Stimulated activated CD8-positive, alpha-beta memory T cell treated with anti-CD3 and anti-CD28 coated beads, Interleukin-4, amount 100 ng/mL, for 4 hours (primary cell): ENCODE measurements at places on chromosomes 7 and 10.

GRCh38 chr10:101076630-101077029 lies 14.8 kb downstream of the KAZALD1 start:
- no peak for DNase-seq

DNA sequence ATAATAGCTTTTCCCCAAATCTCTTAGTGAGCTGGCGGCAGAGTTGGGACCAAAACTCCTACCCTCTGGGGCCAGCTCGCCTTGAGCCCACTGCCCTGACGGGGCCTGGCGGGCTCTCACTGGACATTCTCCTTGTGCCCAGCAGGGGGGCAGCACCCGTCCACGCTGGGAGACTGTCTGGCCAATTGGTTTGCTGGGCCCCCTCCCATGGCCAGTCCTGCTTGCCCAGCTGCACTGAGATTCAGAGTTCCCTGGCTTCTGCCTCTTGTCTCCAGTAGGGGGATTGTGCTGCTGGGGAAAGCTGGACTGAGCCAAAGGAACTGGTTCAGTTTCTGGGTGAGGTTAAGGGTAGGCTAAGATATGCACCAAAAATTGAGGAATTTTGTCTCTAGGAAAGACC lies 59.8 kb downstream of the RAMP3 start:
- no peak for DNase-seq

GRCh38 chr7:135976312-135977006 lies 700 bp downstream of the MTPN start:
- no peak for DNase-seq

- DNase-seq: no peak
These were observed 371.5 kb downstream of the CALN1 start for GRCh38 chr7:72040641-72041040.

DNA sequence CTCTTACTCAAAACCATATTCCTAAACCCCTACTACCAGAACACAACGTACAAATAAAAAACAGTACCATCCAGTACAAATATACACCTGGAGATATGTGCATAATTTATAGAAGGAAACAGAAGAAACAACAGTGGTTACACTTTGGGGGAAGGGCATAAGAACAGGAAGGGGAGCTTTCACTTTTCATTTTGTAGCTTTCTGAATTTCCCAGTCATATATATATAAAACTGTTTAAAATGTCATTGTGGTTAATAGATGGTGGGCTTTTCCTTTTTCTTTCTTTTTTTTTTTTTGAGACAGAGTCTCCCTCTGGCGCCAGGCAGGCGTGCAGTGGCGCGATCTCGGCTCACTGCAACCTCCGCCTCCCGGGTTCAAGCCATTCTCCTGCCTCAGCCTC lies 47.2 kb downstream of the MALSU1 start:
- DNase-seq: no peak

DNA sequence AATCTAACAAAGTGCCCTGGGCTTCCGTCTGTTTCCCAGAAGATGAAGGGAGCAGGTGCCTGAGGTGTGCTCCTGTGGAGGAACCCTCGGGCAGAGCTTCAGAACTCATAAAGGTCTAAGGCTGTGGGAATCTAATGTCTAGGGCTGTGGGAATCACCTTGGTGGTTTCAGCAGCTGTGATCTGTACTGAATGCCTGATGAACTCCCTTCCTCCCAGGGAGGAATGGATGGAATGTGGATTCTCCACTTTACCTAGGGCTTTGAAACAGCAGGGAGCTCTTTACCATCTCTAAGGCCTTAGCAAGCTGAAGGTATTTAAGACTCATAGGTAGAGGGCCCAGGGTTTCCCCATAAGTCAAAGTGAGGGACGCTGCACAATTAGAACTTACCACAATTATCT lies 36.0 kb upstream of the SEMA3E start:
- DNase-seq: no peak

- no peak for DNase-seq
These were observed 13.6 kb downstream of the TMEM236 start for GRCh38 chr10:17765602-17766001.

DNA sequence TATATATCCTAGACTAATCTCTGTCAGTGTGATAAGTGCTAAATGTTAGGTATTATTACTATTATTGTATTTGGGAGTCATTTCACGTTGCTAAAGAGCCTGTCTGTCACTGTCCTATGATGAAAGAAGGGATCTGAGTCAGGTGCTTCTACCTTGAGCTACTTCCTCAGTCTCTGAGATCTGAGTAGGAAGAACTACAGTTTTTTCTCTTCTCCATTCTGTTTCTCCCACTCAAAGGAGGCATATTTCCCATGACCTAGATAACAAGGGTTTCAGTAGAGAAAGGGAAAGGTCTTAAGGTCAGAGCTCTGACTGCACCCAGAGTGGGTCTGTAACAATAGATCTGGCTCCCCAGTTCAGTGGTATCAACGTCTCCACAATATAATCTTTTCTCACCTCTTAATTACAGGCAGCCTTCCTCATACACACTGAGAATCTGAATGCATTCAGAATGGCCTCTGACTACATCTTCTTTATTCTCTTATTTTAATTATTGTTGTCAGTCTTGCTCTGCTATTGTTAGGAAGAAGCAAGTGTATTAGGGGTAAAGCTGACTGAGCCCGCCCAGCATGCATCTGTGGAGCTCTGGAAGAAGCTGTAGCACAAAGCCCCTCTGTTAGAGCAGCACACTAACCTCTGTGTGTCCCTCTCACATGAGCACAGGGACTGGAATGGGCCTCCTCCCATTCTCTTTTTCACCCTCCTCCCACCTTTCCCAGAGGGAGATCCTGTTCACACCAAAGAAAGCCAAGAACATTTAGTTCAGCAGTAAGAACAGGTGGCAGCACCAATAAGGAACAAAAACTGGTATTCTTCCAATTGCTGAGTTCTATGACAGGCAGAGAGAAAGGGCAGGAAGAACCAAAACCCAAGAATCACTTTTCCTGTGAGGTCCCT lies 38.1 kb downstream of the USP54 start:
- DNase-seq: no peak

- DNase-seq: no peak
These were observed 265.2 kb downstream of the RPS24 start for GRCh38 chr10:78298835-78299234.

DNA sequence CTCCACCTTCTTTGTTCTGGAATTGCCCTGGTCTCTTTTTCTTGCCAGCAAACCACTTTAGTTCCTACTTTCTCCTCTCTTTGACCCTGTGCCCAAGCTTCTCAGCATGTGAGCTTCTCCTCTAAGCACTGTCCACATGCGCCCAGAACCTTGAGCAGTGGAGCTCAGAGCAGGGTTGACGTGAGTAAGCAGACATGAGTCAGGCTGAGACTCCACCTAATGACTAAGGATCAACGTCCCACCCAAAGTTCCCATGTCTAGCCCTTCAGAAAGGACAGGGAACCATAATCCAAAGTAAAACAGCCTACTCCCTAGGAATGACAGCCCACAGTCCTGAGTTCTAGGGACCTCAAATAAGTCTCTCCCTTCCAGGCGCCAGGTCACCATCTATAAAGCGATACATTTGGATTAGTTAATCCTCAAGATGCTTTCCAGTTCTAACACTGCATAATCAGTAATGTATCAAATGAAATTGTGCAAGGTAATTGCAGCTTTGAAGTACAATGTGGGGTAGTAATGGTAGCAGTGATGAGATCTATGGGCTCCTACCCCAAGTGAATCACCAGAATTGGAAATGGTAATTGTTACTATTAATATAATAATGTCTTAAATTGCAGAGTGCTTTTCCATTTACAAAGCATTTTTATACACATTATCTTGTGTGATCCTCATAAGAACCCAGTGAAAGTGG lies 44.5 kb downstream of the KCNMA1 start:
- DNase-seq: no peak

DNA sequence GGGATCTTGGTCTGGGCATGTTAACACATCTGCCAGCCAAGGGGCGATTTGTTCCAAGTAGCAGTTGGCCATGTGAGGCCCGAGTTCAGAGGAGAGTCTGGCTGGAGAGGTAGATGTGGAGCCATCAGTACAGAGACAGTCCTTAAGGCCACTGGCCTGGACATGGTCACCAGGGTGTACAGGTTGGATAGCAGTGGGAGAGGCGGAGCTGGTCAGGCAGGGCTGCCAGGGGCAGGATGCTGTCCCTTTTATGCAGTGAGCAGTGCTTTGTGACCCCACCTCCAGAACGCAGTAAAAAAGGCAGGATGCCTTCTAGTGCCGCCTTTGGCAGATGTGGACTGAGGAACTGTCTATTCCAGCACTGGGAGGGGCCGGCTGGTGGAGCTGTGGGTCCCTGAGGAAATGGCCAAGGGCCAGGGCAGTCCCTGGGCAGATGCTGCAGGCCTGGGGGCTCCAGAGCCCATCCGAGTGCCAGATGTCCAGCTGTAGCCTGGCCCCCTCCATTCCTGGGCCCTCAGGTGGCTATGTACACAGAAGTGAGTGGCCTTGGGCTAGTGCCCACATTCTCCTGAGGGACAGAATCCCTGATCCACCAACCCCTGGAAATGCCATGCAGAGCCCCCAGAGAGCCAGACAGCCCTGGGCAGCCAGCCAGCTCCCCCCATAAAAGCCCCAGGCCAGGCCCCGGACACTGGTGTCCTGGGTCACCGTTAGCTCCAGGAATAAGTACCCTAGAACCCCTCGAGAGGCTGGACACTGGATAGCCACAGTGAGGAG lies 17.2 kb upstream of the MYL7 start:
- no peak for DNase-seq

- DNase-seq: no peak
These were observed 190.6 kb downstream of the EBF3 start for GRCh38 chr10:129773359-129773990.

- DNase-seq: no peak
These were observed 14.3 kb upstream of the ARMC3 start for GRCh38 chr10:22913474-22914092.

- no peak for DNase-seq
These were observed 49.4 kb downstream of the GPR26 start for GRCh38 chr10:123715546-123715945.

- DNase-seq: no peak
These were observed 11.3 kb downstream of the KCNIP2 start for GRCh38 chr10:101832325-101832771.

- no peak for DNase-seq
These were observed 571.0 kb downstream of the SH2D4B start for GRCh38 chr10:81108516-81109199.

DNA sequence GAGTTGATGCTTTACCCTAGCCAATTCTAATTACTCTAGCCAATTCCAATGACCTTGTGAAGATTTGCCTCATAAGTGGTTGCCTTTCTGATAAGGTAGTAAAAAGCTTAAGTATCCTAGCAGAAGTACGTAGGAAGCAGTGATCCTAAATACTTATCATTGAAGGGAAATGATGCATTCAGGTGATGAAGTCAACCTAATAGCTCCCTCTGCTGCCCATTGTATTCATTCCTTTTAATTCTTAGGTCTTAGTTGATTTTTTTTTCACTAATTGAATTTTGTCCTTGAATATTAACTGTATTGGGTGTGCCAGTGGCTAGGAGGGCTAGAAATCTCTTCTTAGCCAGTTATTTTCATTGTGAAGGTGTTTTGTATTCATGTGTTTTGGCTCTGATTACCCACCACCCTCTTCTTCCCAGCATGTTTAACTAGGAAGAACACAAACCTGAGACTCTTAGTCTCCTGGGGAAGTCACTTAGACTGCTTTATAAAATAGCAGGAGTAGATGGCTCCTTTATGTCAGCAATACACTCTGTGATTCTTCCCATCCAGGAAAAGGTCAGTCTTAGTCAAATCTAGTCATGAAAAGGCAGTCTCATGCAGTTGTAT lies 46.3 kb downstream of the PLEKHA8 start:
- DNase-seq: no peak

DNA sequence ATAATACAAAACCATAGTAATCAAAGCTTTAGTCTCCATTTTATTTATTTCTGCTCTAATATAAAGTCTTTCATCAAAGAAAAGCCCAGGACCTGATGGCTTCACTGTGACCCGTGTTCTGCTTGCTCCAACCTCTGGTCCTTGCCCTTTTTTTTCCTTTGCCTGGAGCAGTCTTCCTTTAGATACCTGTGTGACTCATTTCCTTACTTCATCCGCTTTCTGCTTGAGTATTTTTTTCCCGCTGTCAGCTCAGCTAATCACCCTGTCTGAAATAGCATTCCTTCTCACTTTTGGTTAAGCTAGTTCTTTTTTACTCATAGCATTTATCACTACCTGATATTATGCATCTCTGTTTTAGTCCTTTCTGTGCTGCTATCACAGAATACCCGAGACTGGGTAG lies 194.8 kb downstream of the ABCA13 start:
- DNase-seq: no peak

DNA sequence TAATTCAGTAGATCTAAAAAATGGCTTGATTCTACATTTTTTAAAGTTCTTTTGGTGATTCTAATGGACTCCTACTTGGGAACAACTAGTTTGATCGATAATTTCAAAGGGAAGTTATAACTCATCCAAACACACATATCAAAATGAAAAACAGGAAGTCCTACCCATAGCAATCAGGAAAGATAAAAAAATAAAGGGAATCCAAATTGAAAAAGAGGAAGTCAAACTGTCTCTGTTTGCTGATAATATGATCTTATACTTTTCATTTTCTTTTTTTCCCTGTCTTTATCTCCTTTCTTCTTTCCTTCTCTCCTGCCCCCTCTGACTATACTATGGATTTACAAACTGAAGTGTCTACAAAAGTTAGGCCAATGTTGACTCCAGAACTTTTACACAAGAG lies 118.8 kb downstream of the IQUB start:
- DNase-seq: no peak

DNA sequence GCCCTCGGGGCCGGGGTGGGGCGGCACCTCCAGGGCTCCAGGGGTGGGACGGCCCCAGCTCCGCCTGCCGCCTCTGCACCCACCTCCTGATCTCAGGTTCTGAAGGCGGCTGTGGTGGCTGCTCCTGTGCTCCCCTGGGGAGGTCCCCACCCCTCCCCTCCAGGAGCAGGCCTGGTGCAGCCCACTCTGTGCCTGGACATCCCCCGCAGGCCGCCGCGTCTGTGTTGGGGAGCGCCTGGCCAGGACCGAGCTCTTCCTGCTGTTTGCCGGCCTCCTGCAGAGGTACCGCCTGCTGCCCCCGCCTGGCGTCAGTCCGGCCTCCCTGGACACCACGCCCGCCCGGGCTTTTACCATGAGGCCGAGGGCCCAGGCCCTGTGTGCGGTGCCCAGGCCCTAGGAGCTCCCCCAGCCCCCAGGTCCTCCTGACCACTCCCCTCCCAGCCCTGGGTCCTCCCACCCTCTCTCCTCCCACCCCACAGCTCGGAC lies 5.5 kb downstream of the CYP2W1 start:
- no peak for DNase-seq

GRCh38 chr10:1190791-1191490 lies 134.8 kb downstream of the WDR37 start:
- no peak for DNase-seq

DNA sequence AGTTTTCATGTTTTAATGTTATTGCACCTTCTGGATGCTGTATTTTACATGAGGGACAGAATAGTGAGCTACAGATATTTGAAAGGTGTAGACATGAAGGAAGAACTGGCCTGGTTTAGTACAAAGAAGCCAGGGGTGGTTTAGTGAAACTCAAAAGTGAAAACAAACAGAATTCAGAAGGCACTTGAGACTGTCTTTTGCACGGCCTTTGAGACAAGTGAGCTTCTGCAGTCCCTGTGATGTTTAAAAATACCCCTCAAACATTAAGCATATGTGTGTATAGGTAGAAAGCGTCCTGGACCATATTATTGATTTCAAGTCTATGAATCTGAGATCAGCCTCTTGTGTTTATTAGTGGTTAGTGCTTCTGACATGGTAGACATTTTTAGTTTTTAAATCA lies 118.9 kb downstream of the CDK14 start:
- no peak for DNase-seq
